NCI-H1092 (cell line): ENCODE measurements at places on chromosomes 3 and 15.

DNA sequence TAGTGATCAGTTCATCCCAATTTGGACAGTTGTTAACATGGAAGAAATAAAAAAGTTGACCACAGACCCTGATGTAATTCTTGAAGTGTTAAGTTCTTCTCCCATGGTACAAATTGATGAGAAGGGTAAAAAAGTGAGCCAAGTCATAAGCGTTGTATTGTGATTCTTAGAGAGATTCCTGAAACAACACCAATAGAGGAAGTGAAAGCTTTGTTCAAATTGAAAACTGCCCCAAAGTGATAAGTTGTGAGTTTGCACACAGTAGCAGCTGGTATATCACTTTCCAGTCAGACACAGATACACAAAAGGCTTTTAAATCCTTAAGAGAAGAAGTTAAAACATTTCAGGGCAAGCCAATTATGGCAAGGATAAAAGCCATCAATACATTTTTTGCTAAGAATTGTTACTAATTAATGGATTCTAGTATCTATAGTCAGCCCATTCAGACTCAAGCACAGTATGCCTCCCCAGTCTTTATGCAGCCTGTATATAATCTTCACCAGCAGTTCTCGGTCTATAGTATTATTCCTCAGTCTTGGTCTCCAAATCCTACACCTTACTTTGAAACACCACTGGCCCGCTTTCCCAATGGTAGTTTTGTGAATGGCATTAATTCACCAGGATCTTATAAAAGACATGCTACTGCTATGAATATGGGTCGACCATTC is 38.2 kb downstream of the CDIN1 start:
- DNase-seq: no peak

GRCh38 chr3:114558271-114558670 is 264.4 kb downstream of the TIGIT start:
- DNase-seq: no peak

DNA sequence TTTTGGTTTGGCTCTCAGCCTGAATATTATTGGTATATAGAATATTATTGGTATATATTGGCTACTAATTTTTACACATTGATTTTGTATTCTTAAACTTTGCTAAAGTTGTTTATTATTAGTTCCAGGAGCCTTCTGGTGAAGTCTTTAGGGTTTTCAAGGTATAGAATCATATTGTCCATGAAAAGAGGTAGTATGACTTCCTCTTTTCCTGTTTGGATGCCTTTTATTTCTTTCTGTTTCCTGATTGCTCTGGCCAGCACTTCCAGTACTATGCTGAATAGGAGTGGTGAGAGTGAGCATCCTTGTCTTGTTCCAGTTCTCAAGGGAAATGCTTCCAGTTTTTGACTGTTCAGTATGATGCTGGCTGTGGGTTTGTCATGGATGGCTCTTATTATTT is 107.3 kb upstream of the LIPC start:
- DNase-seq: no peak

GRCh38 chr3:176683382-176683781 is 513.9 kb downstream of the TBL1XR1 start:
- DNase-seq: no peak

GRCh38 chr3:183151086-183151485 is 11.4 kb downstream of the LAMP3 start:
- DNase-seq: no peak

GRCh38 chr3:102841866-102842265 is 407.1 kb downstream of the ZPLD1 start:
- no peak for DNase-seq

DNA sequence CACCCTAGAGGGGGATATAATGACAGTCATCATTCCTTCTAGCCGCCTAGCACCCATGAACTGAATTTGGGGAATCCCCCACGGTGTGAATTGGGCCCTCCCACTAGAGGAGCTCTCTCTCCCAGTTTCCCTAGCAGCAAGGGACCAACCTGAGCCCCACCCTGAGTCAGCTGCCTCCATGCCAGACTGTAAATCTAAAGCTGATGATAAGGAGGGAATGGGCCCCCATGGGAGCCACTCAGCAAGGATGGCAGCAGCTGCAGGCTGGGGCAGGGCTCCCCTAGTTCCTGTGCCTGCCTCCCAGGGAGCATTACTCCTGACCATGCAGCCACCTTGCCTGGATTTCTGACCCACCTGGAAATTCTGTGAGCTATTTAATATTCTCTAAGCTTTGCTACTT is 57.0 kb upstream of the PXYLP1 start:
- no peak for DNase-seq

GRCh38 chr15:67043939-67044771 is 21.2 kb upstream of the SMAD3 start:
- DNase-seq: no peak

DNA sequence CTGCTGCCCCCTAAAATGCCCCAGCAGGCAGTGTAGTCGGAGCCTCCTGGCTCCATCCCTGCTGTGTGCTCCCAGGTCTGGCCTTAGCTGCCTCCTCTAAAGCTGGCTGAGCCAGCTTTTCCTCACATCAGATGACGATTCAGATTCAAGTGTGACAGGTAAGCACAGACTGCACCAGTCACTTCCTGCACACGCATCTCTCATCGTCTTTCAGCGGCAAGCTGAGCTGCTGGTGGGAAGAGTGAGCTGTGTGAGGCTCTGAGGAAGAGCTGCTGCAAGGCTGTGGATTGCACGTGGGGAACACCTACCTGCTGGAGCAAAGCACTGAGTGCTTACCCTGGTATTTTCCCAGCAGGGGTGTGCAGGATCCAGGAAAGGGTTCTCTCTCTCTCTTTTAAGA is 88.4 kb upstream of the RPL32 start:
- DNase-seq: no peak

GRCh38 chr3:65939801-65940246 is 98.9 kb downstream of the MAGI1 start:
- no peak for DNase-seq

- DNase-seq: no peak
Observed at GRCh38 chr3:46337911-46338310, 16.0 kb upstream of the CCR2 start.

- DNase-seq: no peak
Observed at GRCh38 chr3:169818316-169818715, 5.6 kb upstream of the LRRC34 start.

- DNase-seq: peak; percentile 35
Observed at GRCh38 chr15:45586601-45587094, 531 bp upstream of the BLOC1S6 start.

GRCh38 chr3:49967291-49967690 is 27.3 kb downstream of the RBM6 start:
- no peak for DNase-seq

DNA sequence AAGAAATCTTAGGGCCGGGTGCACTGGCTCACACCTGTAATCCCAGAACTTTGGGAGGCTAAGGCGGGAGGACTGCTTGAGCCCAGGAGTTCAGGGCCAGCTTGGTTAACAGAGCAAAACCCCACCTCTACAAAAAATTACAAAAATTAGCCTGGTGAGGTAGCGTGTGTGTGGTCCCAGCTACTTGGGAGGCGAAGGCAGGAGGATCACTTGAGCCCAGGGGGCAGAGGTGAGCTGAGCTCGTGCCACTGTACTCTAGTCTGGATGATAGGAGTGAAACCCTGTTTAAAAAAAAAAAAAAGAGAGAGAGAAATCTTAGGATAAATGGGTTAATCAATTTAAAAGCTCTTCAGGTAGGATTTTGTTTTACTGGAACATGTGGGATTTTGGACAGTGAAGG is 31.2 kb upstream of the DUT start:
- DNase-seq: no peak

DNA sequence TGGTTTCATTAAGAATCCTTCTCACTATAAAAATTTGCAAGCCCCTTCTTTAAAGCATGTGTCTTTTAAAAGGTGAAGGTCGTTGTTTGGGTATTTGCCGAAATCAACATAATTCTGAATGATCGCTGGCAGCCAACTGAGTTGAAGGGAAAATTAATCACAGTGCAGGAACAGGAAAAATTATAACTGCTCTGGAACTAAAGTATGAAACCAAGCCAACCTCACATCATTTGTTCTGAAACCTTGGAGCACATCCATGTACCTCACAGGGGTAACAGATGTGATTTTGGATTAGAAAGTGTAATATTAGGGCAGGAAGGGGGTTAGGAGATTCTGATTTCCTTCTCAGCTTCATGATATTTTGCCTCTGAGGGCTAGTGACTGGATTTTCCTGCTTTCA is 52.2 kb upstream of the PTX3 start:
- DNase-seq: no peak

DNA sequence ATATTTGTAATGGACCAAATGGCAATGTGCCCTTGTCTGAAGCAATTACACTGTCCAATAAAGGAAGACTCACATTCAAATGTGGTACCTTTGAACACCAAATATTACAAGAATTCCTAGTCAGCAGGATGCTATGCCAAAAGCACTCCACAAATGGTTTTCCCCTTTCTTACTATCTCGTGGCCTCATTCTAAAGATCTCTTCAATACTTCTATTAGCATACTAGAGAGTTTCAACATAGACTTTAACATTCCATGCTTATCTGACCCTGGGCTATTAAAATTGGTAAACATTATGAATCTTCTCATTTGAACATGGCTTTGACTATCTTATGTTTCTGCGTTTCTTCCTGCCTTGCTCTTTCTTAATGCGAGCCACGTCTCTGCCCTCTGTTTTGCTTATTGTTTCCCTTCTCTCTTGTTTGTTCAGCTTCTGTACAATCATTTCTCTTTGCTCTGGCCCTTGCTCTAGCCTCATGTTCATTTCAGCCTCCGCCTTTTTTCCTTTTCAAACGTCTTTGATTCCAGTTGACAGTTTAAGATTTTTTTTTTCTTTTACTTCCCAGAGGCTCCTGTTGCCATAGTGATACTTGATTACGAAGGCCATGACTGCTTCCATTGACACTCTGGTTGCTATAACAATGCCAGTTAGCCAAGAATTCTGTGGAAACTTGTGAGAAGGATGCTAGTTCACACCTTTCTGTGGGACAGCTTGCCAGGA is 49.5 kb upstream of the SLC9A9 start:
- no peak for DNase-seq

DNA sequence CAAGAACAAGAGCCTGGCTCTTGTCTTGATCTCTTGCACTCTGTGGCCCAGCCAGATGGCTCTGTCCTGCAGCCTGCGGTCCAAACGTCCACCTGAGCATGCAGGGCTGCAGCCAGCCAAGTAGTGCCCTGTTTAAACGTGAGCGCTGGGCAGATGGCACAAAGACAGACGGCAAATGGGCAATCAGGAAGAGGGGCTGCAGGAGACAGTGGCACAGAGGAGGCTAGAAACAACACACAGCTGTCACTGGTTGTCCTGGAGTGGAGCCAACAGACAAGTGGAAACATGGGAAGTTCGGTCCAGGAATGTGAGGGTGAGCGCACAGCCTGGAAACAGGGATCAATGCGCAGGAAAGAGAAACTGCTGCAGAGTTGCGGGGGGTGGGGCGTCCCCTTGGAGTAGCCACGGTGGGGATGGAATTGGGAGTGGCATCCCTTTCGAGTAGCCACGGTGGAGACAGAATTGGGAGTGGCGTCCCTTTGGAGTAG is 10.7 kb upstream of the ZXDC start:
- DNase-seq: no peak
